ENCODE measurements at places on chromosomes 5 and 9.

DNA sequence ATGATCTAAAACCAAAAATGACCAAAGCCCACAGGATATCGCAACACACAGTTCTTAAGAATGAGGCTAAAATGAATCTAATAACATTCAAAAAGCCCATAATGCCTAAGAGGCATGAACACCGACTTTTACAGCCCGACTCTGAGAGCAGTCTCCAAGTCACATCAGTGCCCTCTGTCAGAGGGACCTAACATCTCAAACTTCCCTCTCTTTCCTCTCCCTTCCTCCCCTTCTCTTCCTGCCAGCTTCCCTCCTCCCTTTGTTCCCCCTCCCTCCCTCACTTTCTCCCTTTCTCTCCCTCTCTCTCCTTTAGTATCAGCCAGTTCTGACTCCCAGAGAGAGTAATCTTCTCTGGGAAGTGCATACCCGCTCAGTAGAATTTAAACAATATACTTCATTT is 154.4 kb downstream of the GLIS3 start:
- no peak for DNase-seq

DNA sequence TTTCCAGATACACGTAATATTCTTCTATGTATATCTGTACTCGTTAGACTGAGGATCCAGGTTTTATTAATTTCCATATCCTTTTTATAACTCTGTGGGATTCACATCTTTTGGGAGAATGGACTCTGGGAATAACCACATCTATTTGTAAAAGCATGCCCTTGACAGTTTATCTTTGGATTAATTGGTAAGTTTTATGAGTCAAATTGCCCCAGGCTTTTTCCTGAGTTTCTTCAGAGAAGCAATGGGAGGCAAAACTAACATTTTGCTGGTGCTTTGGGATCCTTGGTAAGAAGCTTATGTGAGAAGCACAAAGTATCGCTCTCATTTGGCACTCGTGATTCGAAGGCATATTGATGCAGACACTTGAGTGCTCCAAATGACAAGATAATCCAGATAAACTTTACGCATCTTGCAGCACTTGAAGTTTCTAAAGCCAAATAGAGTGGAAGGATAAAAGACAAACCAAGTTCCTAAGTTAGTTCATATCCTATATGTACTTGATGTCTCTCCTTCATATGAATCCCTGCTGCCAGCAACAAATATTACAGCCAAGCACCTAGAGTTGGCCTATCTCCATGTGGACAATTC is 324.7 kb downstream of the TLE4 start:
- DNase-seq: no peak

GRCh38 chr5:107867266-107867665 is 196.5 kb upstream of the EFNA5 start:
- no peak for DNase-seq

DNA sequence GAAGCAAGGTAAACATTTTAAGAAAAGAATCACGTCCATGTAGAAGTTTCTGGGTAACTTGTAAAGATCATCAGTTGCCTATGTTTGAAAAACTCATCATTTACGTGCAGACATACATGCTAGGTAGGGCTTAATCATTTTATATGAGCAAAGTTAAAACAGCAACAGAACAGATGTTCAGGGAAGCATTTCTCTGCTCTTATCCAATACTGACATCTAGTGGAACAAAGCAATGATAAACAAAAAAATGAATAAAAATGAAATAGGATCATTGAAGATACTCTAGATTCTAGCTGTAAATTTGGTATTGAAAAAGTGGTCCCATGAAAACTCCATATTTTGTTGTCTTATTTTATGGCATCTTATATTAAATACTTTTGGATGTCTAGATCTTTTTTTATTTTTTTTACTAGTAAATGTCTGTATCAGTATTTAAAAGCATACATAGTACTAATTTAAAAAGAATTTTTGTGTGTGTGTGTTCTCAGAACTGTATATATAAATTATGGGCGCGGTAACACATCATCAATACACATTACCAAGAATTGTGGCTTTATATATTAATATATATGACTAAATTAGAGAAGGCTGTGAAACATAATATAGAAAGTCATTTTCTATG is 1050.2 kb downstream of the CDH12 start:
- no peak for DNase-seq

DNA sequence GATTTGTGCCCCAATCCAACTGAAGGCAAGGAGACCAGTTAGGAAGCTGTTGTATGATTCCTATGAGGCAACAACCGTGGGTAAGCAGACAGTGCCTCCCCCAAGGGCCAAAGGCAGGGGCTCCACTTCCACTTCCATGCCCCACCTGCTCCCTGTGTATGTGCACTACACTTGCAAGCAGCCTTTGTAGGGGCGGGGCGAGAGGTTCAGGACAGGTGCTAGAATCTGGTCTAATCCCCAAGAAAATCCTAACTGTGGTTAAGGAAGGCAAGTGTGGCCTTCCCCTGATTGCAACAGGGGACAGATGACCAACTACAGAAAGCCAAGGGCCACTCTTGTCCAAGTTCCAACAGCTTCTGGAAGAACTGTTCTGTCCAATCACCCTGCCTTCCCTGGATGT is 41.7 kb downstream of the B4GALT1 start:
- no peak for DNase-seq

GRCh38 chr5:158658446-158659230 is 441.1 kb downstream of the EBF1 start:
- DNase-seq: no peak

GRCh38 chr5:169763376-169764017 is 126.4 kb downstream of the DOCK2 start:
- no peak for DNase-seq

- DNase-seq: peak; percentile 43
Observed at GRCh38 chr9:99058964-99059921, 45.7 kb upstream of the TGFBR1 start.

- DNase-seq: no peak
Observed at GRCh38 chr9:136605988-136606660, 56.6 kb upstream of the EGFL7 start.

DNA sequence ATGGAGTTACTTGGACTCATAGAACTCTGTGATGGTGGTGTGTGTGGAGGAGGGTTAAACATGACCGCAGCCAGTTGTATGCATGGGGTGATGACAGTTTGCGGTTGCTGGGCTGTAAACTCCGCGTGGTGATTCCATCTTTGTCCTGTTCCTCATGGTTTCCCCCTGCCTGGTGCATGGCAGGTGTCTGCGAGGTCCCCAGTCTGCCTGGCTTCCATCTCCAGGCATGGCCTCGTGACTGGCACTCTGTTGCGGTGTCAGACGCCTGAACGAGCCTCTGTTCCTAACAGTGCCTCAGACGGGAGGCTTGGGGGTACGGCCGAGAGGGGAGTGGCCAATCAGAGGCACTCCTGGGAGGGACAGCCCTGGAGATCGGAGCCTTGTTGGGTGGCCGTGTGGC is 33.9 kb upstream of the SH3PXD2B start:
- no peak for DNase-seq

DNA sequence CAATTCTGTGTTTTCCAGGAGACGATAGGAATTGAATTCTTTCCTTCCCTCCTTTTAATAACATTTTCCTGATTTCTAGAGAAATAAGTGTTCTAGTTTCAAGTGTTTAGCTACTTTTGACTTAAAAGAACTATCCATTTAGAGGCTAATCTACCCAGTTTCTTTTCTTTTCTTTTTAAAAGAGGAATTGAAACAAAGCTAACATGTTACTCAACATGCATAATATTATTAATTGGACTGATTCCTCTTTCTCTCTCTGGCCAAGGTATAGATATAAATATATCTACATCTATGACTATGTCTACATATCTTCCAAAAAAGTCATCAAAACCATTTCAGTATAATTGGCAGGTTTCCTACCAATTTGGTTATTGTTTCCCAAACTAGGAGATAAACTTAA is 309.8 kb downstream of the TRPM3 start:
- no peak for DNase-seq

- DNase-seq: no peak
Observed at GRCh38 chr5:72079288-72079687, 28.0 kb upstream of the MAP1B start.

- DNase-seq: no peak
Observed at GRCh38 chr9:4096121-4096520, 203.7 kb downstream of the GLIS3 start.

DNA sequence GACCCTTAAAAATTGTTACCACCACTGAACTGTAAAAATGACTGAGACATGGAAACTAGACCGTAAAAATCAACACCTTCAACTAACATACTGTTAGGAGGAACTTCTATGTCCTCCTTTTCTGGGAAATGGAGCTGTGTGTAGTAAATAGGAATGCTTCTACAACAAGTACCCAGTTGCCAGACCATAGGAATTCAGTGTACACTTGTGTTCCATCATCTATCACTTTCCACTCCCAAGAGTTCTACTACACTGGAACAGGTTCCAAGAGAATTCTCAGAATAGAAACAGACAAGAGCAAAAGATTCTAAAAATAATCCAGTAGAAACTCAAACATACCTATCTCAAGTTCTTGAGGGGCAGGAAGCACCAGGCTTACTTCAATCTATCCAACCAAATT is 23.6 kb downstream of the UBAP2 start:
- DNase-seq: no peak

GRCh38 chr9:130768891-130769403 is 66.1 kb upstream of the ABL1 start:
- no peak for DNase-seq

- DNase-seq: no peak
Observed at GRCh38 chr5:140965905-140966292, 377 bp upstream of the PCDHAC2 start.

- DNase-seq: no peak
Observed at GRCh38 chr9:136084063-136084944, 10.8 kb downstream of the NACC2 start.

DNA sequence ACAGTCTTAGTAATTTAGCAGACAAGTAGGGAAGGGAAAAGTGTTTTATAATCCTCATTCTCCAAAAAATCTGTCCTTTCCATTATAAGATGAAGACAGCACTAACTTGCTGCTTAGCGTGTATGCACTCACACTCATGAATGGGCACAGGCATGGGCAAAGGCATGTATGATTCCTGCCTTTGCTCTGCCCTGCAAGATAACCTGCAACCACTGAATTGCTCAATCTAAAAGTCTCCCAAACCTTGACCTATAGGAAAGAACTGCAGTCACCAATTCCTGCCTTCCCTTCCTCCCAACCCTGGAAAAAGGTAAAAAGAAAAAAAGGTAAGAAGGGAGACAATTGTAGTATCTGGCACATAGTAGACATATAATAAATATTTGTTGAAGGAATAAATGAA is 40.8 kb downstream of the ELL2 start:
- DNase-seq: no peak

GRCh38 chr5:159316519-159317383 is 13.5 kb downstream of the IL12B start:
- peak; percentile 49 for DNase-seq

DNA sequence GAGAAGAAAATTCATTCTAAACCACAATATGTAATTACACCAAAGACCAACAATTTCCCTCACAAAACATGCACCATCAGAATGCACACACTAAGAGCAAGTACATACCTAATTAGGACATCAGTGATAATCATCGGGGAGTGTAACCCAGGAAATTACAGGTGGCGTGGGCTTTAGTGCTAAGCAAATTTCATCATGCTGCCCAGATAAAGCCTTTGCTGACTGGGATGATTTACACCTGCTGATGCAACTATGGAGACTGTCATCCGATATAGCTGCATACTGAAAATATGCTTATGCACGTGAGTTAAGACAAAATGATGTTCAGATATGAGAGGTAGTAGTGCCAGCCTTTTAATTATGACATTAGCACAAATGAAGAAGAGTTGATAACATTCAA is 123.2 kb downstream of the DCP2 start:
- no peak for DNase-seq

- DNase-seq: no peak
Observed at GRCh38 chr5:171291371-171291770, 17.7 kb upstream of the TLX3 start.

GRCh38 chr5:96336351-96336985 is 96.6 kb downstream of the PCSK1 start:
- peak; percentile 75 for DNase-seq

- DNase-seq: no peak
Observed at GRCh38 chr9:98356953-98357690, 101.7 kb upstream of the TBC1D2 start.

- no peak for DNase-seq
Observed at GRCh38 chr5:92676215-92677165, 904.5 kb downstream of the NR2F1-AS1 start.

GRCh38 chr9:121518634-121519033 is 19.0 kb upstream of the GGTA1 start:
- DNase-seq: no peak

- no peak for DNase-seq
Observed at GRCh38 chr9:125443367-125443766, 181.7 kb downstream of the GAPVD1 start.

DNA sequence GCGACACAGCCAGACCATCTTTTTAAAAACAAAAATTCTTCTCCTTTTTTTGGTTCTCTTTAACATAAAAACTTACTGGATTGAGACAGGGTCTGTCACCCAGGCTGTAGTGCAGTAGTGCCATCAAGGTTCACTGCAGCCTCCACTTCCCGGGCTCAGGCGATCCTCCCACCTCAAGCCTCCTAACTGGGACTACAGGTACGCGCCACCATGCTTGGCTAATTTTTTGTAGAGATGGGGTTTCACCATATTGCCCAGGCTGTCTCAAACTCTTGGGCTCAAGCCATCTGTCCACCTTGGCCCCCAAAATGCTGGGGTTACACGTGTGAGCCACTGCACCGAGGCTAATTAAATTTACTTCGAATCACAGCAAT is 13.8 kb downstream of the HNRNPK start:
- DNase-seq: no peak

DNA sequence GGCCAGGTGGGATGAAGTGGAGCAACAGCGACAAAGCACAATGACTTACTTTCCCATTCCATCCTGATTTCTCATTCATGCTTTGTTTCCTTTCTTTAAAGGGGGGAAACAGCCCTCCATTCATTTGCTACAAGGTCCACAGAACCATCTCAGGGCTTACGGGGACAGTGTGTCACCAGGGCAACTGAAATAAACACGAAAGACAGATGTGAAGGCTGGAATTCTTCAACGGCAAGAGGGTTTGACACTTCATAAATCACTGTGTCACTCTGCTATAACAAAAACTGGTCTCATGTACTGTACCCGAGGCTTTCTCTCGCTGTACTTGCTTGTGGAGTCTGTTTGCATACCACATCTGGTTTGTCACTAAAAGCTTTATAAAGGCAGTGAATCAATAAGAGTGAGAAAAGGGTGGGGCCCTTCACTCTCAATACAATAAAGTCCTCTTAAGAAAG is 150.8 kb downstream of the EFNA5 start:
- DNase-seq: peak; percentile 14

GRCh38 chr5:141869514-141869913 is 8.7 kb downstream of the PCDH1 start:
- no peak for DNase-seq

- DNase-seq: no peak
Observed at GRCh38 chr5:141510850-141511601, 22.1 kb downstream of the PCDHGC5 start.
